ENCODE measurements at places on chromosomes 3 and 15.

DNA sequence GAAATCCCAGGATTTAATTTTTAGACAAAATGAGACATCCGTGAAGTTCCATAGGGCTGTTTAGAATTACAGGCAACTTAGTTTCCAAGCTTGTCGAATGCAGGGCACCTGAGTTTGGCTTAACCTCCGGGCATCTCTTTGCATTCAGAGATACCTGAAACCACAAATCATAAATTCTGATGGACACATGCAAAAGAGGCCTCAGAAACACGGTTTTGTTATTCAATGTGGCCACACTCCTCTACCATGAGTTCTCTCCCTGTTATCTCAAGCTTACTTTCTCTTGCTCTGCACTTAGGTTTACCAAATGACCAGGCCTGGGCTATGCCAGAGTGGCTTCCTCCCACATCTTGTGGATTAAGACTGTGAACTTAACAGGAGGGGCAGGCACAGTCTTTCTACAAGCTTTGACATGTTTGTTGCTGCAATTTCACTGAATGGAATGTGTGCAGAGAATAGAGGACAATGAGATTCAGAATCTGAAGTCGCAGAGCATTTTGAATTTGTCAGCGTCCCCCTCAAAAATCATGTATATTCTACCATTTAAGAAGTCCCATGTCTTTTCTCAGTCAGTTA lies 137.7 kb downstream of the TPRG1 start:
- DNase-seq, result no peak

- DNase-seq, result no peak
Observed at GRCh38 chr15:68729789-68730411, 90.8 kb downstream of the ANP32A start.

- no peak for DNase-seq
Observed at GRCh38 chr3:64691051-64691450, 3.3 kb upstream of the ADAMTS9 start.

DNA sequence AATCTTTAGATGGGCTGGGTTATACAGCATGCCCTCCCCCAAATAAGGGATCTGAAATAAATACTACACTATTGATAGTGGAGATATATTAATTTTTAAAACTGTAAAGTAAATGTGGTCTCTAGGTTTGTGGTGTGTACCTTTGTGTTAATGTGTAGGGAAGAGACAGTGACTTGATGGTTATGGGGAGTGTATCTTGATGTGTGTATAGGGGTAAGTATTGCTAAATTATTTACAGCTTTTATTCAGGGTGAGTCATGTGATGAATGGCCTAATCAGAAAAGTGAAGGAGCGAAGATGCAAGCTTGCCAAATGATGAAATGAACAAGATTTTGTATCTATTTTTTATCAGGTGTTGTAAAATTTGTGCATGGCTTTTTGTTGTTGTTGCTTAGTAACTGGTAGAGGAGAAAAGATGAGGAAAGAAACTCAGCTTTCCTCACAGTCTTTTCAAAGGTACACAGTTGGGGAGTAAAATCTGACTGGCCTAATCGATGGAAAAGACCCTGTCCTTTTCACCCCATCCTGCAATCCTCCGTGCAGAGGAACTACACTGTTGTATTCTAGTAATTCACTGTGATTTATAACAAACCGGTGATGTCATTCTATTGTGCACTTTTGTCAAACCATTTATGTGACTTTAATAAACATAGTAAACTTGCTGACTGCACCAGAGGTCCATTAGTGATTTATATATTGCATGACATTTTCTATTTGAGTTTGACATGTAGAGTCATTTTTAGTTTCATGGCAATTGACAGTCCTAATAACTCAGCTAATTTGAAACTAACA lies 17.7 kb downstream of the FEM1B start:
- no peak for DNase-seq

DNA sequence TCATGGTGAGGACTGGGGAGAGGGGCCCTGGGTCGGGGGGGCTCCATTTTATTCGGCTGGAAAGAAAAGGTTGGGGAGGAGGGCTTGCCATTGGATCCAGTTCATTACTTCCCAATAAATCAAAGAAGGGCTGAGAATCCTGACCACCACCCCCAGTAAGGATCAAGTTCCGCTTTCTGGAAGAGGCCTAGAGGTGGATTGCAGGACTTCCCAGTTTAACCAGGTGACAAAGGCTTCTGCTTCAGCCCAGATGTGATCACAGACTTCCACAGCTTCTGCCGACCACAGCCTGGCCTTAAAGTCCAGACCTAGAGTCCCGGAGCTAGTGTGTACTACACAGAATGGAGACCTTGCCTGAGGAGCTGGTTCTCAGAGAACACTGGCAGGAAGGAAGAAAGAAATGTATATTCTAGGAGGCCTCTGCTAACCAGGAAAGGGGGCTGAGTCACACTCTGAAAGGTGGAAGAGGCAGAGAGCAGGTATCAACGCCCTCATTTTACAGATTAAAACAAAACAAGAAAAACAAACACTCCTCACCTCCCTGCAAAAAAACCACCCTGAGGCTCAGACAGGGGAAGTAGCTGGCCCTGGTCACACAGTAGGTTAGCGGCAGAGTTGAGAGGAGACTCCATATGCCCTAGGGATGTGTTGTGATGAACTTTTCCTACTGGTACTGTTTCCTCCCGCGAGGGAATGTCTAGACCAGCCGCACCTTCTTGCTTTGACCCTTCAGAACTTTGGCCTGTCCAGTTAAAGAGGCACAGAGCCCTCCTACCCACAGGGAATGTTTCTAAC lies 1.1 kb upstream of the CEMIP start:
- DNase-seq, result no peak

GRCh38 chr15:77659350-77660321 lies 26.9 kb upstream of the LINGO1 start:
- peak; percentile 9 for DNase-seq

DNA sequence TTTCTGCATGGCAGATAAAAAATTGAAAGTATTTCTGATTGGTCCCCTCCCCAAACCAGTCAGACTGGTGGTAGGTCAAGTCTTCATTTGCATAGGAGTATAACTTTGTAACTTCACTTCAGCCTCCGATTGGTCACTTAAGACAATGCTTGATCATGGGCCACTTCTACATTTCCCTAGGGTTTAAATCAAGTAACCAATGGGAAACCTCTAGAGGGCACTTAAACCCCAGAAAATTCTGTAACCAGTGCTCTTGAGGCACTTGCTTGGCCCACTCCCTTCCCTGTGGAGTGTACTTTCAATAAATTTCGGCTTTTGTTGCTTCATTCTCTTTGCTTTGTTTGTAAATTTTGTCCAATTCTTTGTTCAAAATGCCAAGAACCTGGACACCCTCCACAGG lies 225.5 kb downstream of the ARPP21 start:
- DNase-seq, result no peak

- DNase-seq, result no peak
Observed at GRCh38 chr3:25690768-25691533, 26.2 kb upstream of the TOP2B start.

DNA sequence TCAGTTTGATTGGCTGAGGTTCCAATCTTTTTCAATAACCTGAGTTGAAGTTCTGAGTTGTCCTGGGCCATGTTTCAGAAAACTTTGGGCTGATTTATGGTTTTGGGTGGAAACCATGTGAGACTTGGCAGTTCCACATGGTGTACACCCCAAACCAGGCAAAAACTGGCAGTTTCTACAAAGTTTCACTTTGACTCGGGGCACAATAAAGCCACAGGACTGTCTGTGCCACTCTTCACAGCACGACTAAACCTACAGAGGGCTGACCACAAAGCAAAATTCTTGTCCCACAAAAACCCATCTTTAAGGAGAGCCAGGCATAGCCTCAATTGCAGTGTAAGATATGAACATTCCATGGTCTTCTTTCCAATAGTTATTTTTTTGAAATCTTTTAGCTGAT lies 155.0 kb downstream of the DUT start:
- no peak for DNase-seq

DNA sequence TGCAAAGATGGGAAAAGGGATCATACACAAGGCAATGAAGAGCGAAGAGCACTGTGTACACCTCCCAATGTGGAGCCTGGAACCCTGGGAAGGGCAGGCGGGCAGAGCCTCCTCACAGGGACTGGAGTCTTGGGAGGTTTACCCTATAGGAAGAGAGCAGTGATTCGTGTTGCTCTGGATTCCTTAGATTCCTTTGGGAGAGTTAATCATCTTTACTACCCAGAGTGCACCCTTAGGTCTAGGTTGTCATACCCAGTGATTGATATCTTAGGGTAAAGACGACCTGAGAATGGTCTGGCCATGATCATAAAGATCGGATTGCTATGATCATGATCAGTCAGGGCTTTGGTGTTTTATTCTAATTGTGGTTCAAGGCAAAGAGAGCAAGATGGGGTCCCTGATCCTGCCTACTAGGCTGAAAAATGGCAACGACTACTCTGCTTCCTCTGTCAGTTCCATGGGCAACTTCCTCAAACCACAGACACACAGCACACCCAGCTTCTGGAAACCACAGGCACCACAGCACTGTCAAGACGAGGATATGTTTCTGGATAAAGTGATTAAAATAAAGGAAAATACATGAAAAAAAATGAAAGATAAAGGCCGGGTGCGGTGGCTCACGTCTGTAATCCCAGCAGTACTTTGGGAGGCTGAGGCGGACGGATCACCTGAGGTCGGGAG lies 20.4 kb upstream of the MAP6D1 start:
- DNase-seq, result no peak

GRCh38 chr15:85414495-85414894 lies 34.1 kb downstream of the AKAP13 start:
- no peak for DNase-seq

DNA sequence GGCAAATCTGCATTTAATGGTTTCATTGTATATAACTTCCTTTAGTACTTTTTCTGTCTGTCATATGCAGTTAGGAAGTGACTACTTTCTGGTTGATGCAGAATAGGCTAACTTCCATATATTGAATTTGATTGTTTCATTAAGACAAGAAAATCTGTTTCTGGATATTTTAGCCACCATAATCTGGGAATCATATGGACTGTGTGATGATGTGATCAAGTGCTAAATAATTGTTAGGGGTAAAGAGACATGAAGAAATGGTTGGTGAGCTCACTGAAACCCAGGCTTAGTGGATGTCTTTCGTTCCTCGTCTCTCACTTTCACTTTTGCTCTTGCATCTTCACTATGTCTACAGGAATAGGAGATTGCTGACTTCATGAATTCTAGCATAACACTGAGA lies 3.5 kb upstream of the MNS1 start:
- no peak for DNase-seq

DNA sequence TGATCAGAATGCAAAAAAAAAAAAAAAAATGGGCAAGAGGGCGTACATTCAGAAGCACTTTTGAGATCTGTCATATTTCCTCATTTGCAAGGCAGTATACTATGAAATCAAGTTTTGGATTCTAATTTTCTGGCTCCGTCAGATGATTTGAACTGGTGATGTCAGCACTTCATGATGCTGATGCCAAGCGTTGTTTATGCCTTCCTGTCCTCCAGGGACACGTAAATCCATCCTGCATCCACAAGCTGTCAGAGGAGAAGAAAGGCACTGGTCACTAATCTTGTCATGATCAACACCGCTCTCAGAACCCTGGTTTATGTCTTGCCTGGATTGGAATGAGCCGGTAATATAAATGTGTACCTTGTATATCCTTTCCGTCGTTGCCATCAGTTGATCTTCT lies 152.1 kb upstream of the EPHA3 start:
- no peak for DNase-seq

DNA sequence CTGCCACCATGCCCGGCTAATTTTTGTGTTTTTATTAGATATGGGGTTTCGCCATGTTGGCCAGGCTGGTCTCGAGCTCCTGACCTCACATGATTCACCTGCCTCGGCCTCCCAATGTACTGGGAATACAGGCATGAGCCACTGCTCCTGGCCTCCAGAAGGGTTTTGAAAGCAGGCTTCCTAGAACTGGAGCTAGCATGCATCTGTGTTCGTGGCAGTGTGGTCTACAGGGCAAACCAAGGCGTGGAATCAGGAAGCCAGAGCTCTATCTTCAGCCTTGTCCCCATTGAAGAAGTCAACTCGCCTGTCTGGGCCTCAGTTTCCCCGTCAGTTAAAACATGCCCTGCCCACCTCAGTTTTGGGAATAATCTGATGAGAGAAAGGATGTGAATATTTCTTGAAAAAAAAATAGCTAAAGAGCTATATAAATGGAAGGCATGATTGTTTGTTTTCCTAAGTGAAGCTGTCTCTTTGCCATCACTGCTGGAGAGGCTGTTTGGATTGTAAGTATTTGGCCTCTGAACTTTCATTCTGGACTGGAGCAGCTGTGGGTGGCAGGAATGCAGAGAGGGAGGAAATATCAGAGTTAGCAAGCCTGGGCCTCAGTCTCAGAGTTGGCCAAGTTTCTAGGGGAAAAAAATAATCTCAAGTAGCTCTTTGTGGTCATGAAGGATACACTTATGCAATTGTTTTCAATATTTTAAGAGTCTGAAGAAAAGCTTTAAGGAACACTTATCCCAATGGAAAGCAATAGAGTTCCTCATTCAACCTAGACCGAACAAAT lies 36.5 kb upstream of the UACA start:
- DNase-seq, result no peak

All from hindlimb muscle (tissue), 1 donor.